ENCODE measurements at places on chromosomes 4 and X.

GRCh38 chrX:906586-906985 lies 276.0 kb downstream of the SHOX start:
- DNase-seq = no peak

DNA sequence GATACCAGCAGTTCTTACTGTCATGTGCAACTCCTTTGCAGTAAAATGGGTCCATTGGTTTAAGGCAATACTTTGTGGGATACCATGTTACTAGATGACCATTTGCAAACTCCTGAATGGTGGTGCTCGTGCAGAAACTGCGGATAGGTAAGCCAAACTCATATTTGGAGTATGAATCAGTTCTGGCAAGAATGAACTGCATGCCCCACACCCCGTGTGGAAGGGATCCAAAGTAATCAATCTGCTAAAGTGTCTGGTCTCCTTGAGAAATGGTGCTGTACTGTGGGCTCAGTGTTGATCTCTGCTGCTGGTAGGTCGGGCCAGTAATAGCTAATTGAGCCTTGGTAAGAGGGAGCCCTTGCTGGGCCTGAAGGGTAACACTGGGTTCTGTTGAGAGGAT lies 4.2 kb upstream of the TAB3 start:
- no peak for DNase-seq

DNA sequence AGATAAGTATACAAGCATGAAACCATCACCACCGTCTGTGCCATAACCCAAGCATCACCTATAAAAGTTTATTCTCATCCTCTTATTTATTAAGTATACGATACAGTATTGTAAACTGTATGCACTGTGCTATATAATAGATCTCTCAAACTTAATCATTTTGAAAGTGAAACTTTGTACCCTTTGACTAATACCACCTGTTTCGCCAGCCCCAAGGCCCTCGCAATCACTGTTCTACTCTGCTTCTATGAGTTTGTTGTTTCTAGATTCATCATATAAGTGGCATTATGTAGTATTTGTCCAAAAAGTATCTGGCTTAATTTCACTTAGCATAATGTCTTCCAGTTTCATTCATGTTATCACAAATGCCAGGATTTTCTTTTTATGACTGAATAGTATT lies 72.1 kb upstream of the DOCK11 start:
- no peak for DNase-seq

- DNase-seq = peak; percentile 86
Measured at GRCh38 chrX:15789979-15790768, at the start of gene ZRSR2. TSS of gene ZRSR2 (plus strand) at chrX:15790484. CDS start at chrX:15790496, 12 bp downstream.

DNA sequence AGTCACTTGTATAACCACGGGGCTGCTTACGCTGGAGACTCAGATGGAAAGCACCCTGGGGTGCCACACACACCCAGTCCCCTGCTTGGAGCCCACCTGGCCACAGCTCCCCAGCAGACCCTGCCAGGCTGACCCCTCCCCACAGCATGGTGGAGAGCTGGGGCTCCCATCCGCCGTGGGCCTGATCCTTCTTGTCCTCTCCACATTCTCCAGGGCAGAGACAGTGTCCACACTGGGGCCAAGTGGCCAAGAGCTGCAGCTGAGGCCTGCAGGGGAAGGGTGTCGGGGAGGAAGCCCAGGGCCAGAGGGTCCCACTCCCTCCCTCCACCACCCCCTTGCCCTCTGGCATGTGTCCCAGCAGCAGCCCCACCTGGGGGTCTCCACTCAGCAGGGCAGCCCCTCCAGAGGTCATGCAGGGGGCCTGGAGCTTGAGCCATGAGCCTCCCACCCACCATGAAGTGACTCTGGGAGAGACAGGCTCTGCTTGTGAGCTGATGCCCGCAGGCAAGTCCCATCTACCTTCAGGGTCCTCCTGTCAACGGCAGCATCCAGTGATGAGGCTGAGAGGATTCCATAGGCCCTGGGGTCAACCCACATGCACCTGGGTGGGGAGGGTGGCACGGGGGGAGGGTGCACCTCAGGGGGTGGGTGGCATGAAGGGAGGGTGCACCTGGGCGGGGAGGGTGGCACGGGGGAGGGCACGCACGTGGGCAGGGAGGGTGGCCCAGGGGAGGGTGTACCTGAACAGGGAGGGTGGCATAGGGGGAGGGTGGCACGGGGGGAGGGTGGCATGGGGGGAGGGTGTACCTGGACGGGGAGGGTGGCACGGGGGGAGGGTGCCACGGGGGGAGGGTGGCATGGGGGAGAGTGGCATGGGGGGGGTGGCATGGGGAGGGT lies 56.4 kb downstream of the FAM53A start:
- no peak for DNase-seq

GRCh38 chr4:6031846-6032245 lies 13.6 kb upstream of the C4orf50 start:
- no peak for DNase-seq

GRCh38 chr4:112927544-112927943 lies 121.9 kb upstream of the ANK2 start:
- no peak for DNase-seq

GRCh38 chrX:114717921-114718320 lies 134.0 kb downstream of the HTR2C start:
- no peak for DNase-seq

GRCh38 chrX:110442635-110443034 lies 84.0 kb downstream of the RTL9 start:
- no peak for DNase-seq
